CD8-positive, alpha-beta memory T cell (primary cell): ENCODE measurements at places on chromosomes 1 and 21.

DNA sequence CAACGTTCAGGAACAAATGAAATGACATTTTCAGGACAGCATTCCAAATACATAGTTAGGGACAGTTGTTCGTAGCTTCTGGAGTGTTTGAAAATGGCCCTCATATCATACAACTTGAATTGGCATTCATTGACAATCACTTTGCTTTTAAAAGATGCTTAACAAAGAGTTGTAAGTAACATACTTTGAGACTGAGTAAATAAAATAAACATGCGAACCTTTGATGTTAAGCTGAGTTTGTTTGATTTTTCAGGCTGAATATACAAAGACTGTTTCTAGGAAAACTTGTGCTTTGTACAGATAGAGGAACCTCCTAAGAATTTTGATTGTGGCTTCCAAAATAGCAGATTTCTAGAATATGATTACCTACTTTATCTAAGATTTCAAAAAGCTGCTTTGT is 45.3 kb downstream of the ITSN1 start:
- no peak for DNase-seq

DNA sequence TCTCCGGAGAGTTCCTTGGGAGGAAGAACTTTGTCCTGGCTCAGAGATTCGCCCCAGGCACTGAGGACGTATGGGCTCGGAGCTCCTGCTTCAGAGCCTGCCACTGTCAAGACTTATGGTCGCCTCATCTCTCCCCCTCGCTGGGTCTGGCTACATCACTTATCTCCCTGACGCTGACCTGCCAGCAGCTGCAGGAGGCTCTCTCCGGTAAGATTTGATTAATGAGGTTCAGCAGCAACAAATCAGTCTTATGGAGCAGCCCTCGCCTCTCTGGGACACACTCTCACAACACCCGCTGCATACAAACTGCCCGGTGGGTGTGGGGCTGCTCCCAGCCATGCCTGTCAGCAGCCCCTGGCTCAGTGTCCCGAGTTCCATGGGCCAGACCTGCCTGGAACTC is 297.8 kb downstream of the RRAGC start:
- no peak for DNase-seq

- DNase-seq = no peak
Measured at GRCh38 chr1:41670217-41670957, 185.9 kb upstream of the EDN2 start.

GRCh38 chr1:183724350-183725042 is 71.4 kb upstream of the APOBEC4 start:
- no peak for DNase-seq

- DNase-seq = no peak
Measured at GRCh38 chr1:207412845-207413244, 41.3 kb upstream of the CR2 start.
